GM23248 (cell line): ENCODE measurements at places on chromosomes 2 and 18. TPM values are rescaled to one million over a fixed set of nuclear protein-coding genes. Genes with fewer than 3 reads are reported as not detected.

DNA sequence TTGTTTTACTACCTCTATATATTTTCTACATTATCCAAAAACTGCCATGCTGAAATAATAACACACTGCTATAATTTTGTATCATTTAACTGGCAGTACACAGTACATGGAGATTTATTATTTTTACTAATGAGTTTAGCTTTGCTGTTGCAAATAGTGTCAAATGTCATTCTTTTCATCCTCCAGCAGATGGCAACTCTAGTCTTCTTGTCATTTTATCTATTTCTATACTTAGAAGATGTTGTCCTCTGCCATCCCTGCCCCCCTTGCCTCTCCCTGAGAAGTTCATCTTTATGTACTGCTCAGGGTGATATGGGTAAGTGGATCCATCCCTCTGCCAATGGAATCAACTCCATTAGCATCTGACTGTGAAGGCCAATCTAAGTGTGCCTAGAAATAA lies 21.7 kb upstream of the LRRTM1 start:
- DNase-seq: peak; percentile 44

- no peak for DNase-seq
Measured at GRCh38 chr2:204441316-204441715, 104.0 kb upstream of the PARD3B start.

Gene CKAP2L
- 5.2 and 6.6 TPM in 2 replicates for total RNA-seq

Gene CYP26B1
- 0.25 and 0.32 TPM in 2 replicates for total RNA-seq

GRCh38 chr18:43279015-43279744 lies 1.9 kb upstream of the SYT4 start:
- DNase-seq: peak; percentile 7
